ENCODE measurements at places on chromosomes 1 and 21.

GRCh38 chr1:185701650-185702049 is 32.5 kb upstream of the HMCN1 start:
- no peak for DNase-seq

GRCh38 chr1:147496571-147497210 is 44.6 kb upstream of the BCL9 start:
- no peak for DNase-seq

DNA sequence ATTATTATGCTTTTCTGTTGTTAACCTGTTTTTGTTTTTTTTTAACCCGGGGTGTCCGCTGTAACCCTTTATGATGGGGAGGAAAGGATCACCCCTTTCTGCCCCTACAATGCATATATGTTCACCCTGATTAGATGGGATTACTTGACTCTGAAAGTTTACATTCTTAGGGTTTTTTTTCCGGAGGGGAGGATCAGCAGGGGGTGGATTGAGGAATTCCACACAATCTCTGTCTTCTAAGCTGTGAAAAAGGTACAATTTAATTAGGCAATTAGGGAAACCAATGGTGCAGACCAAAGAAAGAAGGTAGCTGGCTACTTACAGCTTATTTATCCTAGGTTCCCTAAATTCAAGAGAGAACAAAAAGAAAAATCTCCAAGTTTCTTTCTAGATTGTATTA is 58.3 kb downstream of the EDEM3 start:
- no peak for DNase-seq

- DNase-seq, result no peak
These were observed 42.2 kb upstream of the TRABD2B start for GRCh38 chr1:48039088-48040054.

DNA sequence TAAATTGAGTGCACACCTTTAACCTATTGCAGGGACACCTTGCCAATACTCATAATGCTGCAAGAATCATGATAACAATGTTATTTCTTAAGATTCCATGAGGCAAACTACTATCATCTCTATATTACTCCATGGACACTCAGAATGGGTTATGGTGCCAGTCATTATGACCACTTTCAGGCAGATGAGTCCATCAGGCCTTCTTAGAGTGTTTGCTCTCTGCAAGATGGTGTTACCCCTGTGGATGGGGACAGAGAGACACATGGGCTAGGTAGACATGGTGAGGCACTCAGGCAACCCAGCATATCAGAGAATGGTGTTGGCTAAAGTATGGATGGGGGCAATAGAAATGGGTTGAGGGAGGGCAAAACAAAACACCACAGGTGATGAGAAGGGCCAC is 59.7 kb downstream of the XCL2 start:
- no peak for DNase-seq

- DNase-seq, result no peak
These were observed 5.4 kb upstream of the TNFRSF4 start for GRCh38 chr1:1219341-1219740.

Data from HL-60 (cell line).